ENCODE measurements at places on chromosomes 2 and 18. TPM values are rescaled to one million over a fixed set of nuclear protein-coding genes. Genes with fewer than 3 reads are reported as not detected.
A peak's percentile ranks its signal among the peaks of the same experiment; 100 is the strongest.

Gene OSBPL1A
- 42.9 TPM for total RNA-seq

Gene SPP2
- total RNA-seq, result not detected

Gene FRZB
- total RNA-seq, result 42.5 TPM

Gene SERPINB4
- total RNA-seq, result not detected

Gene CFAP65
- total RNA-seq, result not detected

Gene RESP18
- total RNA-seq, result not detected

Gene HTR2B
- 0.75 TPM for total RNA-seq

Gene GBX2
- total RNA-seq, result not detected

GRCh38 chr2:73112913-73113854, at the start of gene RAB11FIP5:
TSS of gene RAB11FIP5 (minus strand) at chr2:73112948. CDS start at chr2:73112777, 171 bp downstream.
- peak within 1 kb of the TSS; percentile 84 for H3K4me3 ChIP-seq
- DNase-seq, result peak; percentile 33
- peak within 1 kb of the TSS; percentile 92 for H3K27ac ChIP-seq
- no peaks in the 10 kb centered on the region for H3K36me3 ChIP-seq

- H3K27ac ChIP-seq, result no peak overlapping the region
- H3K36me3 ChIP-seq, result no peaks in the 10 kb centered on the region
- H3K4me3 ChIP-seq, result no peak overlapping the region
- H3K27me3 ChIP-seq, result no peaks in the 10 kb centered on the region
- DNase-seq, result no peak
- no peaks in the 10 kb centered on the region for H3K4me1 ChIP-seq
Observed at GRCh38 chr2:168216351-168217005, 30.9 kb downstream of the STK39 start.

- no peak for DNase-seq
- no peaks in the 10 kb centered on the region for H3K4me1 ChIP-seq
- no peaks in the 10 kb centered on the region for H3K36me3 ChIP-seq
- no peak overlapping the region for H3K4me3 ChIP-seq
- H3K27ac ChIP-seq, result no peak overlapping the region
- H3K27me3 ChIP-seq, result no peaks in the 10 kb centered on the region
Observed at GRCh38 chr2:56981554-56981953, 797.8 kb downstream of the CCDC85A start.

- H3K36me3 ChIP-seq, result no peaks in the 10 kb centered on the region
- H3K4me1 ChIP-seq, result no peaks in the 10 kb centered on the region
- DNase-seq, result peak; percentile 78
- H3K27me3 ChIP-seq, result no peaks in the 10 kb centered on the region
- H3K27ac ChIP-seq, result no peak overlapping the region
Observed at GRCh38 chr18:48475635-48476549, 62.9 kb upstream of the CTIF start.

DNA sequence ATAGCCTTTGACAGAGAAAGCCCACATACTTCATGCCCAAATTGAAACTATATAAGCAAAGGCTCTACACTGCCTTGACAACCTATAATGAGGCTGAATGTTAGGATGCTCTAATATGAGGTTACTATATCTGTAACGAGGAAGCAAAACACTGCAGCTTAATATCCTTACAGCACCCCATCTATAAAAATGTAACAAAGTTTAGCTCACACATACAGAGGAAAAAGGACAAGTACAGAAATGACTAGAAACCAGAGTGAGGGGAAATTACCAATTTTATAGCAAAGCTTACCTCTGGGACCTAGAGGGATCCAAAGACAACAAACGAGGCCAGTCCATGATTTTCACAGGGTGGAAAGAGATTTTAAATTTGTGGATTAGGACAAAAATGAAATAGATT, 138.5 kb downstream of the COL4A4 start:
- peaks cover 2% of the 10 kb centered on the region for H3K36me3 ChIP-seq
- no peak overlapping the region for H3K4me3 ChIP-seq
- H3K4me1 ChIP-seq, result no peaks in the 10 kb centered on the region
- no peaks in the 10 kb centered on the region for H3K27me3 ChIP-seq
- no peak for DNase-seq
- no peak overlapping the region for H3K27ac ChIP-seq

DNA sequence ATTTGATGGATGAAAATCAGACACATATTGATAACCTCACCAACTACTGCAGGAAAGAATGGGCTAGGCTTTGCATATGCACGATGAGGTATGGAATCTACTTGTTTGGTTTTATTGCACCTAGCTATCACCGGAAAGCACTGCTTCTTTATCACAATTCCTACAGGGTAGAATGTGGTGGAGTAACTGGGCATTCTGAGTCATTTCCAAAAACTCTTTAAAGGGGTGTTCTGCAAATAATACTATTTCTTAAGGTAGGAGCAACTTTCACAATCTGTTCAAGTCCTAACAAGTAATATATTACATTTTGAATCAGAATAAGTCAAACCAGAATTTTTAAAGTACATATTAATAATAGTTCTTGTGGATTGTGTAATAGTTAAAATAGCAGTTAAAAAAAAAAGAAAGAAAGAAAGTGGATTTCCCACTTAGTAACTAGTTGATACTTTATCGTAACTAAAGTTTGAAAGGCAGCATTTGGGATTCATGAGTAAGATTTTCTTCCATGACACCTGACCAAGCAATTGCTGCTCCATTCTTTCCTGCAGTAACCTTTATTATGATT, 40.5 kb downstream of the INO80C start:
- no peak for DNase-seq
- no peaks in the 10 kb centered on the region for H3K36me3 ChIP-seq
- H3K27ac ChIP-seq, result no peak overlapping the region
- peaks cover 24% of the 10 kb centered on the region for H3K4me1 ChIP-seq
- no peaks in the 10 kb centered on the region for H3K27me3 ChIP-seq
- H3K4me3 ChIP-seq, result no peak overlapping the region

DNA sequence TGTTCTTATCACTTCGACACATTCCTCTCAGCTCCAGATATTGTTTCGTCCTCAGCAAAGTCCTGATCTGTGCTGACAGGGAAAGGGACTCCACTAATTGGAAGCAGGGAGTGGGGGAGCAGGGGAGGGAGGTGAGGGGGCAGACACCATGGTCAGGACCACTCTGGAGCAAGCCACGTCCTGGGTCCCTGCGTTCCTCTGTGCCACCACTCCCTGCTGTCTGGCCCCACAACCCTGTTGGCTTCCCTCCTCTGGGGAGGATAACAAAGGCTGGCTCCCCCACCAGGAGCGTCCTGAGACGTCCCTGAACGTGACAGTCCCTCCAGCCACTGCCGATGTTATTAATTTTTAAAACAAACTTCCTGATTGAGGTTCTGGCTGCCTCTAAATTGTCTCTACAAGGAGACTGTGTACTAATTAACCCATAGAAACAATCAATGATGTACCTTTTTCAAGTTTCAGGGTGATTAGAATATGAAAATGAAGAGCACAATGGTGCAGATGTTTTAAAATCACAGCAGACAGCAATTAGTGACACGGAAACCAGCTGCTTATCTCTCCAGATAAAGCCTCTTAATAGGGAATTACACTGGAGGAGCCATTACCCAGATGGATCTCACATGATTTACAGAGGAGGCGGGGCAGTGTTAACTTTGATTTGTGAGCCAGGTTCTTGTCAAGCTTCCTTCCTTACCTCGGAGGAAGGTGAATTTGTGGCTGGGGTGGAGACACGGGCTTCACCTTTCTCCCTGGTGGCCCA, 257.5 kb downstream of the SETBP1 start:
- H3K36me3 ChIP-seq, result no peaks in the 10 kb centered on the region
- no peak overlapping the region for H3K27ac ChIP-seq
- H3K4me1 ChIP-seq, result no peaks in the 10 kb centered on the region
- H3K4me3 ChIP-seq, result no peak overlapping the region
- DNase-seq, result no peak

GRCh38 chr18:9931146-9931545, 17.3 kb downstream of the VAPA start:
- no peak overlapping the region for H3K27ac ChIP-seq
- no peaks in the 10 kb centered on the region for H3K4me1 ChIP-seq
- peaks cover 13% of the 10 kb centered on the region for H3K36me3 ChIP-seq
- no peak for DNase-seq
- no peak overlapping the region for H3K4me3 ChIP-seq

GRCh38 chr2:38598991-38599295, 3.8 kb downstream of the HNRNPLL start:
- H3K4me1 ChIP-seq, result peaks cover 41% of the 10 kb centered on the region
- no peaks in the 10 kb centered on the region for H3K27me3 ChIP-seq
- no peaks in the 10 kb centered on the region for H3K36me3 ChIP-seq
- DNase-seq, result no peak

GRCh38 chr18:46939337-46939963, 22.0 kb downstream of the KATNAL2 start:
- no peak overlapping the region for H3K4me3 ChIP-seq
- no peaks in the 10 kb centered on the region for H3K4me1 ChIP-seq
- no peaks in the 10 kb centered on the region for H3K27me3 ChIP-seq
- no peaks in the 10 kb centered on the region for H3K36me3 ChIP-seq
- no peak for DNase-seq
- no peak overlapping the region for H3K27ac ChIP-seq

GRCh38 chr2:54052825-54053718, 62.3 kb upstream of the ACYP2 start:
- H3K4me1 ChIP-seq, result no peaks in the 10 kb centered on the region
- H3K36me3 ChIP-seq, result no peaks in the 10 kb centered on the region
- H3K27me3 ChIP-seq, result no peaks in the 10 kb centered on the region
- H3K4me3 ChIP-seq, result no peak overlapping the region

DNA sequence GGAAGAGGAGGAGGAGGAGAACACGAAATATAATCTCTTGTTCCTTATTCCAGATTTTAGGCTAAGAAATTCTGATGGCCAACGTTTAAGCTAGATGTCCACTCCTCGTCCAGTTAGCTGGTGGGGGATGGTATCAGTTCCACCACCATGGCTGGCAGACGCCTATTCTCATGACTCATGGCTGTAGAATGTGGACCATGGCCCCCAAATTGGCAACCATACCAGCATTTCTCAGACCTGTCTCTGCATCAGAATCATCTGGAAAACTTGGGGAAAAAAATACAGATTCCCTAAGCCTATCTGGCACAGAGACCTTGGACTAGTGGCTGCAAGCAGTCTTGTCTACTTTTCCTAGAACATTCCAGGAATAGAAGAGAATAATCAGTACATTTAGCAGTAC, 267.7 kb upstream of the SIX2 start:
- H3K27ac ChIP-seq, result peak overlapping the region; percentile 80
- peaks cover 34% of the 10 kb centered on the region for H3K4me1 ChIP-seq

All from ascending aorta (tissue), 2 donors.